ENCODE measurements at places on chromosomes 4 and X.
A peak's percentile ranks its signal among the peaks of the same experiment; 100 is the strongest.

- no peak for DNase-seq
Observed at GRCh38 chr4:84846985-84847384, 119.5 kb downstream of the WDFY3 start.

- no peak for DNase-seq
Observed at GRCh38 chrX:15469613-15470012, 23.5 kb downstream of the PIR start.

DNA sequence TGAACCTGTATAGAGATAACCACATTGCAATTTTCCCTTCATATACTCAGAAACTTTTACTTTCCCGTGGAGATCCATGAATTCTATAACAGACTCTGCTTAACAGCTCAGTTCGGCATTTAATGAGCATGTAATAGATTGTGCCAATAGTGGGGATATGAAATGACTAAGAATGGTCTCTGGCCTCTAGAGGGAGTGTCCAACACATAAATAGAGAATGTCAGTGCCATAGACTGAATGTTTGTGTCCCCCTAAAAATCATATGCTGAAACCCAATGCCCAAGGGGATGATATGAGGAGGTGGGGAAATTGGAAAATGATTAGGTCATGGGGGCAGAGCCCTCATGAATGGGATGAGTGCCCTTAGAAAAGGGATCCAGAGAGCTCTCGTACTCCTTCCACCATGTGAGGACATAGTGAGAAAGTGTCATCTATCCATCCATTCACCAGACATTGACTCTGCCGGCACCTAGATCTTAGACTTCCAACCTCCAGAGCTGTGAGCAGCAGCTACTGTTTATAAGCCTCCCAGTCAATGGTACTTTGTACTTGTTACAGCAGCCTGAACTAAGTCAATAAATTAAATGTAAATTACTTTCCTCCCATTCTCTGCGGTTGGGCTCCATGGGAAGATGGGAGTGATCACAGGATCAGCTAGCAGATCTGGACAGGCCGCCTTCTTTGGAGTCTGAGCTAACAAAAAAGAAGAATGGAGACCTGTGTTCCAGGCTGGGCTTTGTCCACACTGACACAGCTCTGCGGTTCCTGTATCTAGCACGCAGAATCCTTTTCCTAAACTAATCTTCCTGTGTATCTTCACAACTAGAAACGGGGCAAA is 28.1 kb upstream of the HPSE start:
- DNase-seq = peak; percentile 19

DNA sequence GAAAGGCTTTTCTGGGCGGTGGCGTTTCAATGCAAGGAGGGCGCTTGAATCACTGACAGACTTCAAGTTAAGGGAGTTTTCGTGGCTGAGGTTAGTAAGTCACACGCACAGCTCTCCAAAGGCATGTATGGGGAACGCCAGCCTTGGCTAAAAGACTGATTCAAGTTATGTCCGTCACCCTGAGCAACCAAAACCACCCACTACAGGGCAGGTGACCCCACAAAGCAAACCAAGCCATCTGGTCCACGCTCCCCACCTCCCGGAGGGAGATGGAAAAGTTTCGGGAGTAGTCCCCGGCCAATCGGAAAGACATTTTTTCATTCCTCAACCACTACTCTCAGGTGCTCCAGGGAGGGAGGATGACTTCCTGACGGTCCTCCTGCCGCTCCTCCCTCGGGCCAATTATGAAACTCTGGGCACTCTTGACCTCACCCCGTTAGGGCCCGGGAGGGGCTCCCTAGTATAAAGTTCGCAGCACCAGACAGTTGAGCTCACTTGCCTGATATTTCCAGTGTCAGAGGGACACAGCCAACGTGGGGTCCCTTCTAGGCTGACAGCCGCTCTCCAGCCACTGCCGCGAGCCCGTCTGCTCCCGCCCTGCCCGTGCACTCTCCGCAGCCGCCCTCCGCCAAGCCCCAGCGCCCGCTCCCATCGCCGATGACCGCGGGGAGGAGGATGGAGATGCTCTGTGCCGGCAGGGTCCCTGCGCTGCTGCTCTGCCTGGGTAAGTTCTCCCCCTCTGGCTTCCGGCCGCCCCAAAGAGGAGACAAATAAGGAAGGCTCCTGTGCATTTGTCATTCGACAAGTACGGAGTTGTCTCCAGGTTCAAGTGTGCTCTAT is at the start of gene EREG:
TSS of gene EREG (plus strand) at position 494 of the 840 bp plus-strand sequence. CDS start at position 658, 164 bp downstream.
- DNase-seq = peak; percentile 89

DNA sequence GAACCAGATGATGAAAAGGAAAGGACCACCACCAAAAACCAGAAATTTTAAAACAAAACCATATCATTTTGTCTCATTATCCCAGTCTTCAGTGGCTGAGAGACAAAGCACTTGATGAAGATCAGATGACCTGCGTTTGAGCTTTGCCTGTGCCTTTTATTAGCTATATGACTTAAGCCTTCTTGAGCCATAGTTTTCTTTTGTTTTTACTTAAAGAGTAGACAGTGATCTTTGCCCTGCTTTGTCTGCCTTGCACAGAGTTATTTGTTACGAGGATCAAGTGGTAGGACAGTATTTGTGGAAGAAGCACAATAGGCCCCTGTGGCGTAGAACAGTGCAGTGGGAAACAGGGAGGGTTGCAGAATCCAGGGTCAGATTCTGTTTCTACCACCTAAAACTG is 89.9 kb downstream of the SLC10A6 start:
- DNase-seq = no peak

- DNase-seq = peak; percentile 2
Observed at GRCh38 chrX:133497356-133497755, 82.1 kb upstream of the GPC4 start.

GRCh38 chr4:180120068-180120467 is 2123.1 kb upstream of the TENM3 start:
- no peak for DNase-seq

DNA sequence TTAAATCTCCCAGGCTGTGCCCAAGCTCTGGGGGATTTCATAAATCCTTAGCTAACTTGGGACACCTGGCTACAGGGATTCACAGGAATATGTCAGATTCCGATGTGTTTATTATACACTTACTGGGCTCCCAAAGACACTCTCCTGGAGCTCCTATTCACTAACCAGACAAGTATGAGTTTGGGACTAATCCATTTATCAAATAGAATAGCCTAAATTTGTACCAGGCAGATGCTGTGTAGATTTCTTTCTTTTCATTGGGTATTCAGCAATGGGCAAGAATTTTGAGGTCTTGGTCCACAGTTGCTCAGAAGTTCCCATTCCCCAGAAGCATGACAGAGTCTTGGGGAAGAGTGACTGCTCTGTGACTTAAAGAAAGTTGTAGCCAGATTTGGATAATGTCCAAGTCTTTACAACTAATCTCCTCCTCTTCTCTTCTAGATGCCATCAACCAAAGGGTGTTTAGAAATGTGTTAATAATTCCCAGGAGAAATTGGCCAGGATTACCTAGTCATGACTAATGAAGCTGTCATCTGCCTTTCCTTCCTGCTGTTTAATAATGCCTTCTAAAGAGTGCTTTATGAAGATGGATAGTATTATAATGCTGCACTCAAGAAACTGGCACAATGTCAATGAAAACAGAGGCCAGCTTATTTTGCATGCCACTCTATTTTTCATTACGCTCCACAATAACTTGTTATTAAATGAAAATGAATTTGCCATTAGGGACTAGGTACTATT is 120.9 kb downstream of the CHIC2 start:
- no peak for DNase-seq

DNA sequence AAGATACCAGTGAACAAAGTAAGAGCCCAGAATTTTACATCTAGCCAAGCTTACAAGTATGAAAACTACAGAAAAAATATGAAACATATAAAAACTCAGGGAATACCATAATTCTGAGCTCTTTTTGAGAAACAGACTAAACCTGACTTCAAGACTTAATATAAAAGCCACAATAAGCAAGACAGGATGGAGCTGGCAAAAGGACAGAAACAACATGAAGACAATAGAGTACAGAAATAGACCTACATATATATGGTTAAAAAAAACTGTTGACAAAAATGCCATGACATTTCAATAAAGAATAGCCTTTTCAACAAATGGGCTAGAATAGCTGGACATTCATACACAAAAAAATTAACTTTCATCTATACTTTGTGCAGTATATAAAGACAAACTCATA is 49.4 kb downstream of the UBA6 start:
- DNase-seq = no peak

DNA sequence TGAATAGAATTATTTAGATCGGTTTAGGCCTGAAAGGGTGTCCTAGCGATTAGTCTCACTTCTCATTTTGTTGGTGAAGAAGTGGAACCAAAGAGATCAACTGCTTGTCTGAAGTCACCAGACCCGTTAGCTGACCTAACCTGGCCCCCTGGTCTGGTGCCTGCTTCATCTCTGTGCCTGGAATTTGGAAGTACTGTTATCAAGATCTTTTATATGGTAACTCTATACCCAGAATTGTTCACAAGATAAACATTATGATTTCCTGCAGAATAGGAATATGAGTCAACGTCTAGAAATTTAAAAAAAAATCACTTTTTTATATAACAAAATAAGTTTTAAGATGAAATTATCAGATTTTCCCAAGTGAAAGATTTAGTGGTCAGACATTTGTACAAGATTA is 37.2 kb downstream of the LRP2BP start:
- no peak for DNase-seq

DNA sequence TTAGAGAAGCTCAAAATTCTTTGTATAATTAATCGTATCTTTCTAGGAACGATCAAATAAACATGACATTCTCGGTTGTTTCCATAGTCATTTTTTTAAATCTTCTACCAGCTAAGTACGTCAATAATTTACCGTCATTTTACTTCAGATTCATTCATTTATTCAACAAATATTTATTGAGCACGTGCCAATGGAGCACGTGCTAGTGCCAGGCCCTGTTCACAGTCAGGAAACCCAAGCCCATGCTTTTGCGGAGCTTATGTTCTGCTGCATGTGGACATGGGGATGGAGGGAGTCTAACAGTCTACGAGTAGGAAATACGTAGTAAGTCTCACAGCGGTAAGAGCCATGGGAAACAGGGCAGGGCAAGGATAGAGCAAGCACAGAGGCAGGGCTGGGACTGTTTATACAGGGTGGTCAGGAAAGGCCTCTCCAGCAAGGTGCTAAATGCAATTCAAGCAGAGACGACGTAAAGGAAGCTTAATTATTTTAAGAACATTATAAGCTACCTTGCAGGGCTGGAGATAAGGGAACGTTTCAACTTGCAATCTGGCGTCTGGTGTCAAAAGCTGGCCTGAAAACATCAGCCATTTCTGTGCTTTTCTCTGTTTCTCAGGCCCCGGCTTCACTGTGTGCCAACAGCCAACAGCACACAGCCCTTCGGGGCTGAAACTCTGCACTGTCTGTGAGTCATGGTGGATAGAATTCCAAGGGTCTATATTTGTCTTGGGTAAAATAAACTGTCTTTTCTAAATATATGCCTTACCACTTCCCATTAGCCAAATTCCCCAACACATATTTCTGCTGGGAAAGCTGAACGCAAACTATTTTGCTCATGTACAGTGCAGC is 517.1 kb upstream of the ZFP42 start:
- peak; percentile 2 for DNase-seq

DNA sequence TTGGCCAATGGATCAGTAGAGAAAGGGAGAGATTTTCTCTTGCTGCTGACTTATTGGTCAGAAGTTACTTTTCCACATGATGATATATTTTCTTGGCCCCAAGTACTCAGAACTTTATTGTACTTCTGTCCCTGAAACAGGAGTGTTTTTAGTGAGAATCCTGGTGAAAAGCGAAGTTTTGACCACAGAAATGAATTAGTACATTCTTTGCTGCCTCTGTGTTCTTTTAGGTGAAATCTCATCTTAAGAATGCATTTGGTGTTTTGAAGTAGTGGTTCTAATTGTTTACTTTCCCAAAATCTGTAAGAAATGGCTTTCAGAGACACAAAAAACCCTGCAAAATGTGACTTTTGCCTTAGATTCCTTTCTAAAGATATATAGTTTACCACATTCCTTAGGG is 240.4 kb downstream of the FRMPD4 start:
- no peak for DNase-seq

DNA sequence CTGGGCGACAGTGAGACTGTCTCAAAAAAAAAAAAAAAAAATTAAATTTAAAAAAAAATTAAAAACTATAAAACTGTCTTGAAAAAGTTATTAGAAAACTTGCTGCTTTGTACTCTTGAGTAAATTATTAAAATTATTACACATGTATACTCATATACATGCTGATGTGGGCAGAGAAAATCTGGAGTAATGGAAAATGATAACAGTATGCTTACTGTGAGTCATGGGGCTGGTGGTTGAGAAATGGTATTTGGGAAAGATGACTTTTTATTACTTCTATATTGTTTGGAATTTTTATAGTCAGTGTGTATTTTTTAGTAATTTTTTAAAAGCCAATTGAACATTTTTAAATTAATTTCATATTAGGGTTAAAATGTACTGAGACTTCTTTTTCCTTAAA is 7.5 kb downstream of the YY2 start:
- DNase-seq = no peak

GRCh38 chr4:47418147-47418546 is 45.4 kb downstream of the COMMD8 start:
- no peak for DNase-seq

DNA sequence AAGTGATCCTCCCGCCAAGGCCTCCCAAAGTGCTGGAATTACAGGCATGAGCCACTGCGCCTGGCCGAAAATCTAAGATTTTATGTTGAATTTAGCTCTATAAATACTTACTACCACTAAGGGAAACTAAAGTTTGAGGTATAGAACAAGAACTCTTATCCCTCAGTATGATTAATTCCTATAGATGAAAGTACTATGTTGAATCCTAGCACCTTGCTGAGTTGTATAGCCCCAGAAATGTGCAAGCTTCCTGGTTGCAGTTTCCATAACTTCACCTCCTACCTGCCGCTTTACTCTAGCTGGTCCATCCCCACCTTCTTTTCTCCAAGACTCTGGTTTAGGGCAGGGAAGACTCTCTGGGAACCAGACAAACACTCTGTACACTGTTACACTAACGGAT is 11.8 kb upstream of the TSPAN5 start:
- no peak for DNase-seq

- DNase-seq = peak; percentile 60
Observed at GRCh38 chrX:29478336-29479069, 736.9 kb upstream of the MAGEB2 start.

DNA sequence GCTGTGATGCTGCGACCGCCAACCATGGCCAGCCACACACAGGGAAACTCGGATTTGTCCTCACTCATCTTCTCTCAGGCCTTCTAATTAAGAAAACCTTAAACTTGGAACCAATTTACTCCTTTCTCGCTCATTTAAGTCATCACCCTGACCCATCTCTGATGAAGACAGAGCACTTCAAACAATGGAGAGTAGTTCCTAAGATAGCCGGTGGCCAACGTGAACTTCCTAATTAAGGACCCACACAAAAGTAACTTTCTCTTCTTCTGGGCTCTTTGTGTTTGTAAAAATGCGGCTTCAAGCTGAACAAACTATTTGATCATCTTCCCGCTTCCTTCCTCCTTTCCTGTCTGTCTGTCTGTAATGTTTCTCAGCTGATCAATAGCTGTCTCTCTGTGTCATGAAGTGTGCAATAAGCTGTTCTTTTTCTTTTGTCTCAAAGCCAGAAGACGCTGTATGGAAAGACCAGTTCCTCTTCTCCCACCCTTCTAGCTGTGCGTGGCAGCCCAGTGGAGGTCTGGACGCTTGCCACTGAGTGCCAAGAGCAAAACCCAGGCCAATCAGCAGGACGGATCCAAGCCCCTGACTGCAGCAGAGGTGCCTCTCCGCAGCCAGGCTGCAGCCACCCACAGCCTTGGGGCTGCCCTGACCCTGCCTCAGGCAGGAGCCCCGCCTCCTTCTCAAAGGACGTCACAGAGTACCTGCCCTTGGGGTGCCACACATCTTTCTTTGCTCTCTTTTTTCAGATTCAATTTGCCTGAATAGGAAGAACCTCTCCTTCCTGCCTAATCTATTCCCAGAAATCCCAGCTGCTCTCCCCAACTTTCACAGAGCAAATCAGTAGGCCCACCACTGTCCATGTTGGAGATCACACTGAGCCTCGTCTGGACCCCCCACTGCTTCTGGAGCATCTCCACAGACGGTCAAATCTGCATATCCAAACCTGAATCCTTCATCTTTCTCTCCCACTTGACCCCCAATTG is 59.3 kb downstream of the MAML3 start:
- peak; percentile 92 for DNase-seq

All from mesendoderm (in vitro differentiated cells).